Activated CD4-positive, CD25-positive, alpha-beta regulatory T cell (primary cell): ENCODE measurements at places on chromosomes 5 and 9.

DNA sequence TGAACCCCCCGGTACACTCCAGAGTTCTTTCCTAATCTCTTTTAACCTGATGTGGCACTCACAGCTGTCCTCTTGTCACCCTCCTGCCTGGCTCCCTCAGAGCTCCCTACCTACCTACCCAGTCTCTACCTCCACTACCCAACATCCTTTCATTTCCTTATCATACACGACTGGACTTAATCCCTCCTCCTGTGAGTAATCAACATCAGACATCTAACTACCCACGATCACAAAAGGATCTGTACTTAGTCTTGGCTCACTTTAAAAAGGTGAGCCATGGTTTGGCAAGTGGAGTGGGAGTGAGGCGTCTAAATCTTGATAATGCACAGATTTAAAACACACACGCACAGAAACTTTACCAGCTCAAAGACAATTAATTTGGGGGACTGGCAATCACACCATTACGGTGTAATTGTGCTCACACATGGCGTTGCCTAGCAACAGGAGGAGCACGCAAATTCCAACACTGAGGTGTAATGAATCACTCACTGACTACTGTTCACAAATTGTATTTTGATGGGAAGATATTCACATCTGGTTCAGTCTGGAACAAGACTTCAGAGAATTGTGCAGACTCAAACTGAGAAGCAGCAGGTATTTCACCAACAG lies 235.9 kb downstream of the EPB41L4A start:
- DNase-seq = no peak

GRCh38 chr9:134390537-134390936 lies 64.3 kb downstream of the RXRA start:
- DNase-seq = peak; percentile 43

DNA sequence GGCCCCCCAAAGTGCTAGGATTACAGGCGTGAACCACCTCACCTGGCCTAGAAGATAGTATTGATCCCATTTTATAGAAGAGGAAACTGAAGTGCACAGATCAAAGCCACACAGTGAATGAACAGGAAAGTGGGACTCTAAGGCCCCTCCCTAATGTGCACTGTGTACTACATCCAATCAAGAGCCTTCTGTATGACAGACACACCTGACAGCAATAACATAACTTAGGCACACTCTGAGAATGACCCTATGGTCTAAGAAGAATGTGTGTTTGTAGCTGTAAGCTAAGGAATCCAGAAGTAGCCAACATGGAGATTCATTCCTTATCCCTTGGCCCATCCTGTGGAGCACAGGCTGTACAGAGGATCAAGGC lies 271.2 kb downstream of the SMARCA2 start:
- DNase-seq = no peak

DNA sequence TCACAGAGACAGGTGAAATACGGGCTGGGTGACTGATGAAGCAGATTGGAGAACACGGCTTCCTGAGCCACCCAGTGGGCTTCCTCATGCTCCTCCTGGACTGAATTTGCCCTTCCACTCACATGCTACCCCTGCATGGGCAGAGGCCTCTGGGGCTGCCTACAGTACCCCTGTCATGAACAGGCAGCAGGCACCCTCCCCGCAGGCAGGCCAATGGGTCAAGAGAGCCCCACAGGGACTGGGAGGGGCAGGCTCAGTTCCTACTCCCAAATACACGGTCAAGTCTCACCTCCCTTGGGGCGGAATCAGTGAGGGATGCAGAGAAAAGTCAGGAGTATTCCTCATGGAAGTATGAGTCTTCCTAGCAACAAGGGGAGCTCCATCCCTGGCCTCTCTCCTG lies 48.6 kb upstream of the ZBTB43 start:
- no peak for DNase-seq

GRCh38 chr9:131980267-131981016 lies 99.2 kb downstream of the MED27 start:
- no peak for DNase-seq

- DNase-seq = no peak
Observed at GRCh38 chr5:140038373-140038957, 4.6 kb downstream of the NRG2 start.

GRCh38 chr5:125343015-125343414 lies 596.6 kb upstream of the ZNF608 start:
- no peak for DNase-seq

- no peak for DNase-seq
Observed at GRCh38 chr5:102811972-102812371, 56.9 kb downstream of the PAM start.

GRCh38 chr5:150411245-150411979 lies 1.3 kb downstream of the CD74 start:
- peak; percentile 27 for DNase-seq

GRCh38 chr5:14166437-14166836 lies 23.3 kb downstream of the TRIO start:
- DNase-seq = no peak

GRCh38 chr9:35702696-35703095 lies 13.0 kb upstream of the TPM2 start:
- DNase-seq = no peak

DNA sequence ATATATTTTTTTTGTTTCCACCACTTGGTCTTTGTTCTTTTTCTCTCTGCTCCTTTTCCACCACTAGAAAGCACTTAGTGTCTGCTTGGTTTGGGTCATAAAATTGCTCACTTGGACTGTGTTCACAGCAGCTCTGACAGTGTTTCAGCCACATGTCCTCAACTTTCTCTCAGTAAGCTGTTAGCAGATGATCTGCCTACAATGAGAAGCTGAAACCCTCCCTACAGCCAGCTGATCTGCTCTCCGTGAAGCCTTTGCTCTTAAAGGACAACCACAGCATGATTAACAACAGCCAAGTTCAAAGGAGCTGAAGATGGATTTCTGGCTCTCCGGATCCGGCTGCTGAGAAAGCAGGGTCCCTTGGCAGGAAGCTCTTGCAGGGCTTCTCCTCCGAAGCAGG lies 31.6 kb downstream of the PRLR start:
- DNase-seq = no peak

DNA sequence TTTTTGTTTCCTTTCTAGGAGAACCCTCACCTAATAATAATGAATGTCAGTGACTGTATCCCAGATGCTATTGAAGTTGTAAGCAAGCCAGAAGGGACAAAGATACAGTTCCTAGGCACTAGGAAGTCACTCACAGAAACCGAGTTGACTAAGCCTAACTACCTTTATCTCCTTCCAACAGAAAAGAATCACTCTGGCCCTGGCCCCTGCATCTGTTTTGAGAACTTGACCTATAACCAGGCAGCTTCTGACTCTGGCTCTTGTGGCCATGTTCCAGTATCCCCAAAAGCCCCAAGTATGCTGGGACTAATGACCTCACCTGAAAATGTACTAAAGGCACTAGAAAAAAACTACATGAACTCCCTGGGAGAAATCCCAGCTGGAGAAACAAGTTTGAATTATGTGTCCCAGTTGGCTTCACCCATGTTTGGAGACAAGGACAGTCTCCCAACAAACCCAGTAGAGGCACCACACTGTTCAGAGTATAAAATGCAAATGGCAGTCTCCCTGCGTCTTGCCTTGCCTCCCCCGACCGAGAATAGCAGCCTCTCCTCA lies 87.1 kb downstream of the OSMR start:
- DNase-seq = no peak

DNA sequence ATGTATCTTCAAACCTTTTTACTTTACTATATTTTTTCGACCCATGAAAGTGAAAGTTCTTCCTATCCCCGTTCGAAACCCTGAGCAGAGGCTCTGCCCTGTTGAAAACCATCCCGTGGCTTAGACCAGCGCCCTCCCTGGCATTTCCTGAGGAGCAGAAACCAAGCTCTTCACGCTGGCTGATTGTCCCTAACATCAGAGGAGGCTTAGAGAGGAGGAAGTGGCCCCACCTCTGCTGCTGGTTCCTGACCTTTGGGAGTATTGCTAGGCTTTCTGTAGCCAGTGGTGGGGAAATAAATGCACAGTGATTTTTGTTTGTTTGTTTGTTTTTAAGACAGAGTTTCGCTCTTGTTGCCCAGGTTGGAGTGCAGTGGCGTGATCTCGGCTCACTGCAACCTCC lies 4.2 kb upstream of the PTGES start:
- no peak for DNase-seq

- DNase-seq = no peak
Observed at GRCh38 chr9:995781-996180, 19.3 kb downstream of the DMRT3 start.

- DNase-seq = no peak
Observed at GRCh38 chr9:33329117-33329563, 38.8 kb downstream of the NFX1 start.

- DNase-seq = no peak
Observed at GRCh38 chr9:128540634-128541360, 11.6 kb upstream of the SPTAN1 start.

DNA sequence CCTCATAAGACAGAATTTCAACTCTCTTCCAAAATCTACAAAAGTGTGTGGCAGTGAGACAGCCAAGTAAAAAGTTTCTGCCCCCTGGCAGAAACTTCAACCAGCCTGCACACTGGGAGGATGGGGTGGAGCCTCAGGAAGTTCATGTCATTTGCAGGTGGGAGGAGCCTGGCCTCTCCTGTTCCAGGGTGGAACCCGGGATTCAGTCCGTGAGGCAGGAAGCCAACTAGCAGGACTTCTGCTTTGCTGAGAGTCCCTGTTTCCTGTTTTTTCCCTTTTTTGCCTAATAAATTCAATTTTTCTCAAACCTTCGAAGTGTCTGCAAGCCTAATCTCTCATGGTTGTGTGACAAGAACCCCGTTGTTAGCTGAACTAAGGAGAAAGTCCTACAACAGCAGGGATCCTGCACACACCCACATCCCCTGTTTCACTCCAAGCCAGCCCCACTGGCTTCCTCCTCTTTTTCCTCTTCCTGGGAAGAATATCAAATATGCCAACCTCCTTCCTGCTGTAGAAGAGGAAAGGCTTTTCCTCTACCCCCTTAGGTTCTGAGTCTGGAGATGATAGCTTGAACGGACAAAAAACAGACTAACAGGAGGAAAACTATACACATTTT lies 69.3 kb downstream of the ALDH7A1 start:
- DNase-seq = no peak

DNA sequence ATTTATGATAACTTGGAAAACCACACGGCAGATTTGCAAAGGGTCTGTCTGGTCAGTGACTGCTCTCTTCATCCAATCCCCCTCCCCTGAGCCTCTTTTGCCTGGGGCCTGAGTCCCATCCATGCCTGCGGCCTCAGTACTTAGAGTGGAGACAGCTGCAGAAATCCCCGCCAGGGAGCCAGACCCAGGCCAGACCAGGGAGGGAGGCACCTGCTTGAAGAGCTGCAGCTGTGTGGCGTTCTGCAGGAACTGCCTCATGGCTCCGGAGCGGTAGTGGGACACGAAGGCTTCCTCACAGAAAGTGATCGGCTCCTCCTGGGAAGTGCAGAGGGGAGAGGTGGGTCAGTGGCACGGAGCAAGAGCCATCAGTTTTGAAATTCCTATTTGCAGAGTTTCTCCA lies 101.6 kb downstream of the CRB2 start:
- no peak for DNase-seq

DNA sequence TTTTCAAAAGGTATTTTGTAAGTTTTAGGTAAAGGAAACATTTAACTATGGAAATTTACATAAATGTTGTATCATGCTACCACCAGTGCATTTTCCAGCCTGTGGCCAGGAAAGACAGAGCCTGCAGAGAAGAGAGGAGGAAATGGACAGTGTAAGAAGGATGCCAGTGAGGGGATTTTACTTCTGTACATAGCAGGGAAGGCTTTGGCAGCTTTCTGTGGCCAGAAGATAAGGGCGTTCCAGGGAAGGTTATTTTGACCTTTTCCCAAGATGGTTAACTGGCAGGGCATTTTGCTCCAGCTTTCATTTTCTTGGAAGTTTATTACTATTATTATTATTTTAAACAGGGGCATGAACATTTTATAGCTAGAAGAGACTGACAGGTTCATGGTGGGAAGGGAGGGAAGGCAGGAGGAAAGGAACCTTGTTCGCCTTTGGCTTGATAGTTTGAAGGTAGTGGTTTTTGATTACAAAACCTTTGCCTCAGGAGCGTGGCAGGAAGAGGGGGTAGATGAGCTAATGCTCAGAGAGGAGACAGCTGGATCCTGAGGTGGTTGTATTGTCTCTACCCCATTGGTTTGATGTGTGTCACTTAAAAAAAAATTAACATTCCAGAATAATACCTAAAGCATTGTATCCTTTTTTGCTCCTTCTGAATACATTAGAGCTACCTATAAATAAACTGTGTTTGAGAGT lies 4.1 kb downstream of the ISOC1 start:
- no peak for DNase-seq

GRCh38 chr5:1437876-1438559 lies 7.2 kb downstream of the SLC6A3 start:
- no peak for DNase-seq

DNA sequence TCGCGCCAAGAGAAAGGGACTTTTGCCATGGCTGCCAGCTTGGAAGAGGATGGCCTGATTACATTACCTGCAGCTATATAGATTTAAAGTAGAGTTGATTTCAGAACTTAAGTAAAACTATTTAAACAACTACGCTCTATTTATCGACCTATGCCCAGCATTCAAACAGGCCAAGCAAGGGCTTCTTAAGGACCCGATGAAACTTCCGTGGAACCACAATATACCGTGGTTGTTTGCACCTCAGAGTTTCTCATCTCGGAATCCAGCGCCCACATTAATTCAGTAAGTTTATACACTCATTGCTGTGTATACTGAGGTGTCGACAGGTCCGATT lies 505 bp upstream of the CDC14B start:
- DNase-seq = no peak

- no peak for DNase-seq
Observed at GRCh38 chr9:36603006-36603405, 30.3 kb downstream of the MELK start.

- DNase-seq = no peak
Observed at GRCh38 chr9:121673576-121673975, 22.1 kb downstream of the DAB2IP start.

- DNase-seq = no peak
Observed at GRCh38 chr9:37105234-37105633, 15.1 kb upstream of the ZCCHC7 start.
